ENCODE measurements at places on chromosomes 4 and X. TPM values are rescaled to one million over a fixed set of nuclear protein-coding genes. Genes with fewer than 3 reads are reported as not detected.

PRKG2 gene
- under 0.01 TPM for total RNA-seq

DCX gene
- 3.7 TPM for total RNA-seq

ATP1B4 gene
- 220 TPM for total RNA-seq

OPHN1 gene
- 16.7 TPM for total RNA-seq

PPM1K gene
- total RNA-seq: 22.4 TPM
